ENCODE measurements at places on chromosomes 5 and 9.
A peak's percentile ranks its signal among the peaks of the same experiment; 100 is the strongest.

DNA sequence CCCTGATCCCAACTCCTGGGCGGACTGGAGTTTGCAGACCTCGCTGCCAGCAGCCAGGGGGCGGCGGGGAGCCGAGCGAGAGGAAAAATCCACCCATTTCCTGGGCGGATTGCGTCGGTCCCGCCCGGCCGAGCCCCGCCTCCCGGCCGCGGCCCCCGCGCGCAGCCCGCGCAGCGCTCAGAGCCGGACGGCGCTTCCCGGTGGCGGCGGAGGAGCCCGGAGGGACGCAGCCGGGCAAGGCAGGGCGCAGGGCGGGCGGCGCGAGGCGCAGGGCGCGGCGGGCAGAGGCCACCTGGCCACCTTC, at the start of gene OLFM1:
Gene OLFM1, plus strand, starts transcription at position 180 of the 304 bp plus-strand sequence. CDS start 322 bp downstream, outside the sequence.
- DNase-seq, result no peak

DNA sequence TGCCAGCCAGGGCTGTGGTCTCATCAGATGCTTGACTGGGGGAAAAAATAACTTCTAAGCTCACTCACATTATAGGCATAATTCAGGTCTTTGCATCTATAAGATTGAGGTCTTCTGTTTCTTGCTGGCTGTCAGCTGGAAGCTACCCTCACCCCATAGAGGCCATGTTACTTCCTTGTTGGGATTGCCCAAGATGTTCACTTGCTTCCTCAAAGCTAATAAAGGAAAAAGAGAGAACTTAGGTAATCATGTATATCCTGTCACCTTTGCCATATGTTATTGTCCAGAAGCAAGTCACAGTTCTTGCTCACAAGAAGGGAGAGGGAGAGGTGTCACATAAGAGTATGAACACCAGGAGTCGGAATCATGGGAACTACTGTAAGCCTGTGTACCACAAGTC, 38.7 kb upstream of the ANKRD34B start:
- no peak for DNase-seq

DNA sequence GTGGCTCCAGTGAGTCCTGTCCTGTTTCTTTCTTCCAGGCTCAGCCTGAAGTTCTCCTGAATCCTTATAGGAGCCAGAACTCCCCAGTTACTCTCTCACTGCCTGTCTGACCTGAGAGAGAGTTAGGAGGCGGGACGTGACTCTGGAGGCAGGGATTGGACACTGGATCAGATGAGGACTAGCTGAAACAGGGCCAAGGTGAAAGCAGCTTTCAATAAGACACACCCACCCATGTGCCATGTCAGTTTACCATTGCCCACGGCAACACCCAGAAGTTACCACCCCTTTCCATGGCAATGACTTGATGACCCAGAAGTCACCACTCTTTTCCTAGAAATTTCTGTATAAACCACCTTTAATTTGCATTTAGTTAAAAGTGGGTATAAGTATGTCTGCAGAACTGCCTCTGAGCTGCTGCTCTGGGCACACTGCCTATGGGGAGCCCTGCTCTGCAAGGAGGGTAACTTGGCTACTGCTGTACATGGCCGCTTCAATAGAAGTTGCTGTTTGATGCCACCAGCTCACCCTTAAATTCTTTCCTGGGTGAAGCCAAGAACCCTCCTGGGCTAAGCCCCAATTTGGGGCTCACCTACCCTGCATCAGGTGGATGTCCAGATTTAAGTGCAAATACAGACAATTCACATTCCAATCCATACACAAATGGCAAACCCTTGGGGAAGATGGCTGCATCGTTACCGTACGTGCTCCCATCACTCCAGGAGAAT, 13.7 kb downstream of the FCN2 start:
- no peak for DNase-seq

- no peak for DNase-seq
Measured at GRCh38 chr9:119088002-119088547, 281.2 kb downstream of the BRINP1 start.

DNA sequence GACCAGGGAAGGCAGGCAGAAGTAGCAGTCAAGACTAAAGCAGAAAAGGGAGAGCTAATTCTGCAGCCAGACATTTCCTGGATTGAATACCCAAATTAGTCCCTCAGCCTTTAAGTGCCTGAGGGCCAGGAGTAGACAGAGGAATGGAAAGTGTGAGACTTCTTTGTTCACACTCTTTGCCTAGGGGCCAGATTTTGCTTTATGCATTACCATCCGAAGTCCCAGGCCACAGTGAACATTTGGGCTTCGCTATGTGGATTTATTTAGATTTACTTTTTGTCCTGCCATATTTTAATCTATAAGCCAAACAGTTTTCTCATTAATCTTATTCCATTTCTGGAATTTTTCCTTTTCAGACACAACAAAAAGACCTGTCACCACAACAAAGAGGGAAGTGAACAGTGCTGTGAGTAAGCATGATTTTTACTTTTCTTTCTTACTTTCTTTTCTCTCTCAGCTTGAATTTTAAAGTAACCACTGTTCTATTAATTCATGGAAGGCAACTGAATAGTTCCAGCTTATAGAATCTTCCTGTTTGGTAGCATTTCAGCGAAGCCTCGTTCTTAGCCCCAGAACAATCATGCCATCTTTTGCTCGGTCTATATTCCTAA, 52.6 kb downstream of the PDCD1LG2 start:
- no peak for DNase-seq

DNA sequence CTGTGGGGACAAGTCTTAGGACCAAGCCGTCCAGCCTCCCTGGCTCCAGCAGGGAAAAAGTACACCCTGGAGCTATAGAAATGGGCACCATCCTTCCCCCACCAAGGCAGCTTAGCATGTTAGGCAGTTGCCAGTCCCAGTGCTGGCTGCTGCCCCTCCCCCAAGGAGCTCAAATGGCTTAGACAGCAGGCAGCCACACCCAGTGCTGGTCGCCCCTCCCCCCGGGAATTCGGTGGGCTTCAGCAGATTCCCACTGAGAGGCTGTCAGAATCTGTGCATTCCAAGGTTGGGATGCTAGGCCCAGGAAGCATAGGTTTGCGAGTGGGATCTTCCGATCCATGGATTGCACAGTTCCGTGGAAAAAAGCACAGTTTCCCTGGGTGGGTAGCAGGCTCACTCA, 105.2 kb upstream of the ITGA1 start:
- no peak for DNase-seq

- DNase-seq, result no peak
Measured at GRCh38 chr5:39755986-39756385, 331.2 kb upstream of the DAB2 start.

- DNase-seq, result no peak
Measured at GRCh38 chr5:171850324-171850947, 64.8 kb downstream of the SMIM23 start.

GRCh38 chr9:133992780-133993634, 883 bp upstream of the VAV2 start:
- peak; percentile 20 for DNase-seq
